Fibroblast of skin of right biceps (primary cell): ENCODE measurements at places on chromosomes 16 and 17.
A peak's percentile ranks its signal among the peaks of the same experiment; 100 is the strongest.

- DNase-seq = no peak
Observed at GRCh38 chr17:72518753-72519597, 398.2 kb downstream of the SOX9 start.

- no peak for DNase-seq
Observed at GRCh38 chr16:79972053-79972704, 371.6 kb upstream of the MAF start.

GRCh38 chr16:85168732-85169256 lies 56.5 kb upstream of the CIBAR2 start:
- peak; percentile 82 for DNase-seq

DNA sequence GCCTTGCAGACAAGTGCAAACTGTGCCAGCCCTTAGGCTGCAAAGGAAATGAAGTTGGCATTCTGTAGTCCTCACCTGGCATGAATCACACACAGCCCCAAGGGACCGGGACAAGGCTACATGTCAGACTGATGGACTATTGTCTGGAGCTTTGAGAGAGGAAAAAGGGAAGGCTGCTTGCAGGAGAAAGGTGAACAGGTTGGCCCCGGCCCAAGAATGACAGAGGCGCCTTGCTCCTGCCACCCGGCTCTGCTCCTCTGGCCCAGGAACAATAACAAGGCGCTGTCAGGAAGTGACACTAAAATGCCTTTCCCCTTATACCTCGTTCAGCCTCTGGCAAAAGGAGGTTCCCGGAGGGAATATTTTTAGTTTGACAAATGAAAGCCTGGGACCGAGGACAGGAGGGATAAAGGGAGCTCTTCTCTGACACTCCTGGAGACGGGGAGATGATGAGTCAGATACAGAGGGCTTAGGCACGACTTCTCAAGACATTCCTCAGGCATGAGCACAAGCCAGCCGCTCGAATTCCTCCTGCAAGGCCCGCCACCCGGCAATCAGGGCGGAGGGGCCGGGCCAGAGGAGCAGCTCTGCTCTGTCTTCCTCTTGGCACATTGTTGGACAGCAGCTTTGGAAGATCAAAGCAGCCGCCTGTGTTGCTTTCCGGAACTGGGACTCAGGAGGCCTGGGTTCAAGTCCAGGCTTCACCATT lies 105.8 kb downstream of the NOG start:
- peak; percentile 100 for DNase-seq

DNA sequence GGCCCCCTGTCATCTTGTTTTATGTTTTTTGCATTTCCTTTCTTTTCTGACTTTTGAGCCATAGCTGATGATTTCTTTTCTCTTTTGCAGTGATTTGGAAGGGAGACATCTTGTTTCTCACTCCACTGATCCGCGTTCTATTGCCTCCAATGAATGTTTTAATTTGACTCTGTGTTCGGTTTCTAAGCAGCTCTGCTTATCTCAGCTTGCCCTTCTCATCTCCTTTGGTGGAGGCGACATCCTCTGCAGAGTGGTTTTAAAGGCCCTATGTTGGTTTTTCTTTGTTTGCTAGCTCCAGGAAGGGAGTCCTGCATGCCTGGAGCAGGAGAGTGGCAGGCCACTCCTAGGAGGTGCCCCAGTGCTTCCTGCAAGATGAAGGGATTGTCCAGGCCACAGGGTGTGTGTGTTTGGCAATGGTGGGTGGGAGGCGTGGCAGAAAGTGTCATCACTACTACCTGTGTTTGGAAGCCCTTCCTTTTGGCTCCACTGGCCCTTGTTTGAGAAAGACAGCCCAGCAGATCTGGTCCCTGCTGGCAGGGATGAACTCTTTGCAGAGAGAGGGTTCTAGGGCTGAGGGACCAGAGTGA lies 13.6 kb downstream of the SMPD3 start:
- DNase-seq = no peak

- DNase-seq = peak; percentile 77
Observed at GRCh38 chr16:68265078-68265920, 973 bp downstream of the SLC7A6 start.

- DNase-seq = no peak
Observed at GRCh38 chr16:22139732-22140131, 22.6 kb upstream of the SDR42E2 start.

- DNase-seq = peak; percentile 77
Observed at GRCh38 chr16:3182608-3183444, 5.2 kb upstream of the OR1F1 start.

- DNase-seq = no peak
Observed at GRCh38 chr17:79047923-79048825, 24.2 kb downstream of the C1QTNF1 start.

GRCh38 chr16:3129137-3130131 lies 5.4 kb upstream of the ZNF213 start:
- DNase-seq = peak; percentile 81

DNA sequence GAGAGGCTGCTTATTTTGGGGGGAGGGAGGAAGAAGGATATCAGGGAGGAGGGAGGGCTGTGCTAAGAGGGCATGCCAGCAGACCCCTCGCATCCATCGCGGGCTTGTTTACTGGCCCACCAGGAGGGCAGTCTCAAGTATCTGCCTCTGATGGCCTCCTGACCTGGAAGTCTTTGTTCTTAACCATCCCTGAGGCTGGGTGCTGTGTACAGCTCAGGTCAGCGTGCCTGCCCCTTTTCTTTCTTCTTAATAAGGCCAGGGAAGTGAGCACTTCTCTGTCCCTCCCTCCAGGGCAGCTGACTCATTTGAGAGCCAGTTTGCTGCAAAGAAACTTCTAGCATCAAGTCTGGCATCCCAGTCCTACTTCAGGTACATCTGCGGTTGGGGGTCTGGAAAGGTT lies 157.0 kb downstream of the CCDC182 start:
- no peak for DNase-seq

DNA sequence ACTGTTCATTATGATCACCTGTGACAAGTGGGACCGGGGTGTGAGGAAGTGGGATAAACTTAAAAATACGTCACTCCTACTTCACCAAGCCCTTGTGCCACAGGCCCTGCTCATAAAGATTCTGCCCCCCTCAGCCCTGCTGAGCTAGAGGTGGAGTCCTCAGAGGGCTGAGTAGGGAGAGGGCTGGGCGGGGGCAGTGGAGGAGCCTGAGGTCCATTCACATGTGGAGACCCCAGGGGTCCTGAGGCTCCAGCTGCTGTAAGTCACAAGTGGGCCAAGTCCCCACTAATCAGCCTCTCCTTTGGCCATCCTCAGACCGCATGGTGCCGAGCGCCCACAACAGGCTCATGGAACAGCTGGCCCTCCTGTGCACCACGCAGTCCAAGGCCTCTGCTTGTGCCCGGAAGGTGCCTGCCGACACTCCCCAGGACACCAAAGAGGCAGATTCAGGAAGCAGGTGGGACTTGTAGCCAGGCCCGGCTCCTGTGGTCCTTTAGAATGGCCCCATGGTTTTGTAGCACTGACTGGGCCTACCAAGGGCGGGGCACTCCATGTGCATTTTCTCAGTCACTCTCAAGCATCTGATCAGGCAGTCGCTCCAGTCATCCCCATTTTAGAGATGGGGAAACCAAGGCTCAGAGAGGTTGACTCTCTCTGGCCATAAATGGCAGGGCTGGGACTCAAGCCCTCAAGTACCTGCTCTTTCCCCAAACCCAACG lies 10.4 kb downstream of the DNAAF8 start:
- no peak for DNase-seq

GRCh38 chr16:86343027-86343795 lies 167.1 kb upstream of the FOXF1 start:
- DNase-seq = peak; percentile 77

- DNase-seq = no peak
Observed at GRCh38 chr16:52705122-52705521, 158.2 kb upstream of the TOX3 start.

GRCh38 chr16:80231121-80231520 lies 309.7 kb upstream of the DYNLRB2 start:
- peak; percentile 6 for DNase-seq

DNA sequence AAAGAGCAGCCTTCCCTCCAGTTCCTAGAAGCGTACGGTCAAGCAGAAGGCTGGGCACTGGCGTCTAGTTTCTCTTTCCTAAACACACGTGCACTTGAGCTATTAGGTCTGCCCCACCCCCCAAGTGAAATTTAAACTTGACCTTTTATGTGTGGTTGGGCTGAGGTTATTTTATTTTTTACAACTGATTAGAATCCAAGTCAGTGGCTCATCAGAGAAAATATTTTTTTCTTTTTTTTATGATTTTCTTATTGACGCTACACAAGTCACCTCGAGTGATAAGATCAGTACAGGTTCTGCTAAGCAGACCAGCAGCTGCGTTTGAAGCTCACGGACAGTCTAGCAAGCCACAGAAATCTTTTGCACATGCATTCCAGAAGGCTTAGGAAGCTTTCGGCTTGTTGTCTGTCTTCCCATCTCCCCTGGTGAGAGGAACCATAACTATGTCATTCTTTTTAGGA lies 95.1 kb downstream of the ZFHX3 start:
- DNase-seq = peak; percentile 84

DNA sequence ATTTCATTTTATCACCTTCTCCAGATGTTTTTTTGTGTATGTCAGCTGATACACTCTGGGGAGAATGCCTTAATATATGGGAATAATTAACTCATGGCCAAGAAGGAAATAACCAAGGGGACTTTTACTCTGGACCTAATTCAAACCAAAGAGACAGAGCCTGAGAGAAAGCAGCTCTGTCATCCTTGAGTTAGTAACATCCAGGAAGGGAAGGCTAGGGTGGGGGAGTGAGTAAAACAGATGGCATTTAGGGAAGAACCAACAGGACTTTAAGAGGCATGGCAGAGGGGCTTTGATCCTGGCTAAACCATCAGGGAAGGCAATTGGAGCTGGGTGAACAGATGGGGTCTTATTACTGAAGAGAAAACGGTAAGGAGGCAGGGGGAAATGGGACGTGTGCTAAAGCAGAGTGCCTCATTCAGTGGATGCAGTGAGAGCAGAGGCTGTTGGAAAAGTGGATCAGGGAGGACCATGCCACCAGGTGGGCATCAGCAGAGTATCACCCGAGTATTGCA lies 2.5 kb upstream of the SMPD3 start:
- DNase-seq = no peak

DNA sequence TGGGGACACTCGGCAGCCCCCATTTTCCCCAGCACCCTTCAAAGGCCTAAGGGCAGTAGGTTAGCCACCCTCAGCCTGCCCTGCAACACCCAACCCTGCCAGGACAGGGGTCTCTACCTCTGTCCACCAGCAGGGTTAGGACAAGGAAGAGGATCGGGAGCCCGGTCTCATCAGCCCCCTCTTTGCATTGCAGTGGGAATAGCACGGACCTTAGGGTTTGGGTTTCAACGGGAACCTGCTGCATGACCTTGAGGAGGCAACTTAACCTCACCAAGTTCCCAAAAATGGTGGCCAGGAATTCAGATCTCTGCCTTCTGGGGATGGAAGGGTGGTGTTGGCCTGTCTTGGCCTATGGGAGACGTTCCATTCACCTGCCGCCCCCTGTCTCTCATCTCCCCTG lies 20.2 kb upstream of the SPPL2C start:
- no peak for DNase-seq

- DNase-seq = no peak
Observed at GRCh38 chr16:324451-325334, 27.8 kb downstream of the AXIN1 start.

DNA sequence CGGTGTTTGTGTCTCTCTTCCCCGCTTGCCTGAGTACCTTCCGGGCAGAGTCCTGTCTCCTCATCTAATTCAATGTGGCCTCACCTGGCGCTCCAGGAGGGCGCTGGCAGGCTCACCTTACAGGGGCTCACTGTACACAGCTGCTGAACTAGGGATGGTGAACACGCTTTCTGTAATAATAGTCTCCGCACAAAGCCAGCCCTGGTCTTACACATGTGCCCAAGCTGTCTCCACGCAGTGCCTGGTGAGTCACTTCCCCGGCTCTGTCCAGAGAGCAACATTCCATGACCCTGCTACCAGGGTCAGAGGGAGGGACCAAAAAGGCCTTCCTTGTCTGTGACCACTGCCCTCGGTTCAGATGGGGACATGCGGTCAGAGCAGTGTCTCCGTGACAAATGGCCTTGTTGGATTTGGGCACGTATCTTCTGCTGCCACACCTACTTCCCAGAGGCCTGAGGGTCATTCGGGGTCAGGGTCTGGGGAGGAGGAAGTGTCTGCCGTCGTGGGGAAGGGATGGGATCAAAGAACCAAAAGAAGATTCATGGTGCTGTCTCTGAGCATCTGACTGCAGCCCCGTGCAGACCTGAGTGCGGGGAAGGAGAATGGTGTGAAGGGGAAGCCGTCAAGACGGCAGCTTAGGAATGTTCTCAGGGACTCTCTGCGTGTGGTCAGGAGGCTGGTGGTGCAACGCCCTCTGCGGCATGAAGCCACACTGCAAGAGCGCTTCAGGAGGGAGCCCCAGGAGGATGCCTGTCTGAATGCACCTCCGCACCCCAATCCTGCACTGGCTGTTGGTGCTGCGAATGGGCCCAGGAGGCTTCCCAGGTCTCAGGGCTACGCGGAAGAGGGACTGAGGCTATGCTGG lies 68.8 kb downstream of the IL21R start:
- peak; percentile 37 for DNase-seq

DNA sequence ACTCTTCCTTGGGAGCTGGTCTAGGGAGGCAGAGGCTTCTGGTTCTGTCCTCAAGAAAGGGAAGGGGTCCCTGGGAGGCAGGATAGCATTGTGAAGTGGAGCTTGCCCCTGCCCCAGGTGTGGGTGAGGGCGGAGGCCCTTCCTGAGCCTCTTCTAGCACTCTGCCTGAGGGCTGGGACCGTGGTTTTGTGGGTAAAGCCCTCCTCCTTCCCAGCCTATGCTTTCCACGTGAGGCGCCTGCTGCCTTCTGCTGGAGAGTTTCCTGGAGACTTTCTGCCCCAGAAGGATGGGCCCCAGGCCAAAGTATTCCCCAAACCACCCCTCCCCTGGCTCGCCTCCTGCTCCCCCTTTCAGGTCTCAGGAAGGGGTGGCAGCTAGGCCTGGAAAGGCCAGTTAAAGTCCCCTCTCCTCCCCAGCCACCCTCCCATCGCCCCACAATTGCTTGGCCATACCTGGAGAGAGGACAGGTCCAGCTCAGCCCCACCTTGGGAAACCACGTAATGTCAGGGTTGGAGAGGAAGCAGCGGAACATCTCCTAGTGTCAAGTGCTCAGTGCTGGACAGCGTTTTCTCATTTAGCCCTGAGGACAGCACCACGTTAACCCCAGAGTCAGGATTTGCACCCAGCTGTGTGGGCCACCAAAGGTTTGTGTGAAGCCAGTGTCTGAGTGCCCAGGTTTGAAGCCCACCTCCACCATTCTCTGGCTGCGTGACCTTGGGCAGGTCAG lies 5.6 kb downstream of the SBK1 start:
- no peak for DNase-seq

GRCh38 chr16:2386990-2387389 lies 42.3 kb upstream of the CCNF start:
- no peak for DNase-seq

- peak; percentile 45 for DNase-seq
Observed at GRCh38 chr16:10744370-10745030, 858 bp downstream of the NUBP1 start.

DNA sequence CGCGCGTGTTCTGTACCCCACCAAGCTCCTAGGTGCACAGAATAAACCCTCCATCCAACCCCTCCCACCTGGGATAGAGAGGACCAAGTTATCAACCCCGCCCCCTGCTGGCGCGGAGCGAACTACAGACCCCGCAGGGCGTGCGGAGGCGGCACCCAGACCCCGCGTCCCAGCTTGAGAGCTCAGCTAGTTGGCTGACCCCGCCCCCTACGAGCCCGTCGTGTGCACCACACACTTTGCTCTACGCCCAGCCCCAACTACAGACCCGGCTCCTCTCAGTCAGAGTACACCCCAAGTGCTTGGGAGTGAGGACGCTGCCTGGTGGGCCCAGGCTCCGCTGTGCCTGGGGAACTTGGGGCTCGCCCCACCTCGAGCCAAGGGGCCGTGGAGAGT lies 1.5 kb downstream of the GRIN2A start:
- DNase-seq = peak; percentile 40

- no peak for DNase-seq
Observed at GRCh38 chr17:32609884-32610650, 123.3 kb downstream of the CDK5R1 start.

GRCh38 chr16:17395849-17396480 lies 74.8 kb downstream of the XYLT1 start:
- no peak for DNase-seq
